ENCODE measurements at places on chromosomes 3 and 15. TPM values are rescaled to one million over a fixed set of nuclear protein-coding genes. Genes with fewer than 3 reads are reported as not detected.
A peak's percentile ranks its signal among the peaks of the same experiment; 100 is the strongest.

DNA sequence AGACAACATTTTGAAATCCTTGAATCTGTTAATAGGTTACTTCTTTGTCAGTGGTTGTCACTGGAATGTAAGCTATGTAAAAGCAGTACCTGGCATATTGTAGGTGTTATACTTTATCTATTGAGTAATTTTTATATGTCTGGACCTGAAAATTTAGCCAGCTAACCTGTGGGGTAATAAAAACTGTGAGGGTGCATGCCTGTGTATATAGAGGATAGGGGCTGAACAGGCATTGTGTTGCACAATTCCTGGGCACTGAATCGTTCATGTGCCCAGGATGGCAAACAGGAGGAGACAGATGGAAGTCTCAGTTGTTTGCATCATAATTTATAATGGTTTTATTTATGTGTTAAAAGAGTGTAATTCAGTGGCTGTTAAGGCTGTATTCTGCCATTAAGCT lies 67.1 kb downstream of the ARMC8 start:
- no peak for DNase-seq

ZPLD1 gene
- total RNA-seq = not detected

RARRES1 gene
- not detected for total RNA-seq

SLC15A2 gene
- 0.69 TPM for total RNA-seq

GRCh38 chr15:92619145-92620101 lies 36.2 kb downstream of the FAM174B start:
- no peak for DNase-seq

MAP1A gene
- 1.2 TPM for total RNA-seq

GRCh38 chr15:99682455-99682854 lies 50.8 kb downstream of the LYSMD4 start:
- DNase-seq = no peak

GRCh38 chr15:63231706-63232105 lies 42.3 kb downstream of the RAB8B start:
- DNase-seq = no peak

- DNase-seq = no peak
Measured at GRCh38 chr3:123773681-123774431, 110.3 kb downstream of the MYLK start.

HCLS1 gene
- 204 TPM for total RNA-seq

DNA sequence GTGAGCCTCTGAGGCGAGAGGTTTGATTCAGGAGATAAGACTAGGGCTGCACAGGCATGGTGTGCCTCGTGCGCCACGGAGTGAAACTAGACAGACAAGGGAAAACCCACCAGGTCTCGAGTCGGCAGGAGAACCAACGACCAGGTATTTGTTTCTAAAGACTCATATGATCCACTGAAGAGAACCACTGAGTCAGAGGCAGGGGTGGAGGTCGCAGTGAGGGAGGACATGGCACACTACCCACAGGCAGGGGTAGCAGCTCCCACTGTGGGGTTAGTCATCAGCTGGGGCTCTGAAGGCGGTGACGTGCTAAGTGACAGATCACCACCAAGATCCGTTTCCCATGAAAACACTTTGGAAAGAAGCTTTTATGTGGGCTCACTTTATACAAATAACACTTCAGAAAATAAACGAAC lies 45.7 kb downstream of the CHSY1 start:
- DNase-seq = peak; percentile 14

HYAL1 gene
- total RNA-seq = not detected

GRCh38 chr15:84654689-84655453 lies 788 bp upstream of the WDR73 start:
- DNase-seq = peak; percentile 87

DNA sequence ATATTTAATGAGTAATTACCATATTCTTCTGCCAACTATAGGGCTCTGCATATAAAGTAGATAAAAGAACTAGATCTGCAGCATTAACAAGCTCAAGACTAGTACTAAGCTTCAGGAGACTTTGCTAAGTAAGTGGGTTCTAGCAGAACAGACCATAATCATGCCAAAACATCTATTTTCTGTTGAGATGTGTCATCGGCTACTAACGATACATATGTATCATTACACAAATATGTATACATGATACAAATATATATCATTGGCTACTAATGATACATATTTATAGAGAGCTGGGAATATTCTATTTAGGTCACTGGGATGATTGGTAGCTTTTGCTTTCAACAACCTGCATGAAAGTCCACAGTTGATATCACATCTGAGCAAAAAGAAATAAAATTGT lies 185.8 kb upstream of the DCBLD2 start:
- DNase-seq = no peak

TOMM70 gene
- 21.6 TPM for total RNA-seq

DNA sequence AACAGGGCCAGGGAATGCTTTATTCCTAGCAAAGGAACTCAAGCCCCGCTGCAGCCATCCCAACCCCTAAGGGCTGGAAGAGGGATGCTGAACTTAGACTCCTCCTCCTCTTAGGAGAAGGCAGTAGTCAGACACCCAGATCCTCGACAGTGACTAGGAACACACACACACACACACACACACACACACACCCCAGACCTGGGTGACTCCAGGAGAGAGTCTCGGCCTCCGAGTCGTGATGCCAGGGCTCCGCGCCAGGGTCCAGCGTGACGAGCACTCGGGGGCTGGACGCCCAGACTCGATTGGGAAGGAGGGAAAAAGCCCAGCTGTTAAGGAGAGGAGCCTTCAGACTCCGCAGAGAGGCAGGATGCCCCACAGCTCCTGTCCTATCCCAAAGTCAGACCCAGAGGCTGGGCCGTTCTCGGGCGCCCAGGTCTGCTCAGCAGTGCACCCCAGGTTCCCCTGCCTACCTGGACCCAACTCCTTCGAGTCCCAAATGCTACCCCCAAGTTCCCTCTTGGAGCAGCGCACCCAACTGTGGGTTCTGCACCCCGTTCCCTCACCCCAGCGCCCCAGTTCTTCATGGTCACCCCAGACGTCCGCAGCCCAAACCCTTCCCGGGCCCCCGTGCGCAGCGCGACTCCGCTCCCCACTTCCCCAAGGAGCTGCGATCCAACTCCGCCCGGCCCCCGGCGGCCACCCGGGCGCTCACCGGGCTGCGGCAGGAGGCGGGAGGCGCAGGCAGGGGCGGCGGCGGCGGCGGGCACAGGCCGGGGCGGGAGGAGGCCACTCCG lies 421 bp downstream of the BMF start:
- DNase-seq = no peak

PRSS50 gene
- total RNA-seq = not detected

GRCh38 chr3:25967385-25967784 lies 177.5 kb downstream of the OXSM start:
- no peak for DNase-seq

C2CD4A gene
- 0.34 TPM for total RNA-seq

DNA sequence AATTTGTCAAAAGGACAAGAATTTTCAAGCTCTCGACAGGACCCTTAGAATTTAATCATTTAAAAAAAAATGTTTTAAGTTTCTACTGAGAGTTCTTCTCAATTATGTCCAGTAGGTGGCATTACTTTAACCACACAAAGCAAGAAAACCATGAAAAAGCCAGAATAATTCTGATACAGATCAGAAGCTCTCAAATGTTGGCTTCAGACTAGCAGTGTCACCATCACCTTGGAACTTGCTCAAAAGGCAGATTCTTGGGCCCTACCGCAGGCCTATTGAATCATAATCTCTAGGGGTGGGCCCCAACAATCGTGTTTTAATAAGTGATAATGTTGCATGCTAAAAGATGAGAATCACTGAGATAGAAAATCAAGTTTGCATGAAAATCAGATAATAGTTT lies 99.5 kb upstream of the KCNMB2 start:
- no peak for DNase-seq

DNA sequence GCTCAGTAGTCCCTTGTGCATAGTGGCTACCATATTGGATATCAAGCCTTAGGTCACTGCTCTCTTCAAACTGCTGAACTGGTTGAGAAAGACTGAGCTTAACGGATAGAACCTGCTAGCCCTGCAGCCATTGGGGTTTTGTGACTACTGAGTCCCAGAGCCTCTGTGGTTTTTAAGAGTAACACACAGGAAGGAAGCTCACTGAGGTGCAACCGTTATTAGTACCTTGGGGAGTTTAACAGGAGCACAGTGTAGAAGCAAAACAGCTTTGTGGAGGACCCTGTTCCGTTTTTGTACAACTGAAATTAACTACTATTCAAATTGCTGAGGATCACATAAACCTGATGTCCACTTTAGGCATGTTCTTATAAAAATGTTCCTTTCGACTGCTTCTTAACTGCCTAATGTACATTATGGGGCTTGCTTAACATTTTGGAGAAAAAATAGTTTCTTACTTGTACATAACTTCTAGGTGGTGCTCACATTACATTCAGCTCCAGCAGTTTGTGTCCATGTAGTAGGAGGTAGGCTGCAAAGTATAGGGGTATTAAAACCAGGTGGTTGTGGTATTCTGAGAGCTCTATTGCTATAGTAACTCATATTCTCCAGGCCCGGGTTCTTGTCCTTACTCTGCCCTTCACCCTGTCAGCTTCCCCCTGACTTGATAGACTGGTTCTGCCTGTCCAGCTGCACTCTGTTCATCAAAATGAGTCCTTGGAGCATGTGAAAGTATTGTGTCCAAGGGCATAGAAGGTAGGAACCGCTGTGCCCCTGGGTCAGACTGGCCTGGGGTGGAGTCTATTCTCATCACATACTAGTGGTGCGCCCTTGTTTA lies 17.3 kb downstream of the PXK start:
- DNase-seq = no peak

- DNase-seq = no peak
Measured at GRCh38 chr15:52069559-52069958, 43.0 kb downstream of the BCL2L10 start.

DNA sequence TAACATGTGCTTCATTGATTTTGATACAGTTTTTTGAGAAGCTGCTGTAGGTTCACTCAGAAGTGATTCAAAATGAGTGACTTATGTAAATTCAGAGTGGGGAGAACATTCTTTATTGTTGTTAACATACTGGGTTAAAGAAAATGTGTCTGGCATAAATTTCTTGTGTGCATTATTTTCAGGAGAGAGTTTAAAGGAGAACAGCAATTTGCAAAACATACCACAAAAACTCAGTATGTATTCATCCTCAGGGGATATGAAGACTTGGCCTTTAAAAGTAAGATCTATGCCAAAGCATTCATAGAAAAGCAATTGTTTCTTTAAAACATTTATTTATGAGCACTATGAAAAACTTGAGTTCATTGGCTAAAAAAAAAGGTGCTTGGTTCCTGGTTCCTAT lies 1089.8 kb downstream of the ROBO2 start:
- DNase-seq = no peak

- DNase-seq = no peak
Measured at GRCh38 chr3:23258110-23258509, 55.0 kb downstream of the UBE2E2 start.

CADPS gene
- not detected for total RNA-seq

- DNase-seq = no peak
Measured at GRCh38 chr3:132037581-132037980, 2.8 kb upstream of the CPNE4 start.

DNA sequence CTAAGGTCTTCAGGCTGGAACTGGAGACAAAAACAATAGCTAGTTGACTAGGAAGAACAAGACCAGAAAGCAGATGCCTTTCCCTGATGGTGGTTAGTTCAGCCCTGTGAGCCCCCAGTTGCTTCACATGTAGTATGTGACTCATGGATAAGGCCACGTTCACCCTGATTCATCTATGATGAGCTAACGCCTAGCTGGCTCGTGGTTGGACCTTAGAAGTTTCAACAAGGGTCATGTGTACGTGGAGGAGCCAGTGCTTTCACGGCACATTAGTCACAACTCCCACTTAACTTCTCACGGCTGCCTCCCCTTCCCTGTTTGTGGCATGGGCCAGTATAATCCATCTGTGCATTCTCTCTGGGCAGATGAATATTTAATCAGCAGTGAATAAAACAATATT lies 20.6 kb downstream of the COL8A1 start:
- no peak for DNase-seq

DNA sequence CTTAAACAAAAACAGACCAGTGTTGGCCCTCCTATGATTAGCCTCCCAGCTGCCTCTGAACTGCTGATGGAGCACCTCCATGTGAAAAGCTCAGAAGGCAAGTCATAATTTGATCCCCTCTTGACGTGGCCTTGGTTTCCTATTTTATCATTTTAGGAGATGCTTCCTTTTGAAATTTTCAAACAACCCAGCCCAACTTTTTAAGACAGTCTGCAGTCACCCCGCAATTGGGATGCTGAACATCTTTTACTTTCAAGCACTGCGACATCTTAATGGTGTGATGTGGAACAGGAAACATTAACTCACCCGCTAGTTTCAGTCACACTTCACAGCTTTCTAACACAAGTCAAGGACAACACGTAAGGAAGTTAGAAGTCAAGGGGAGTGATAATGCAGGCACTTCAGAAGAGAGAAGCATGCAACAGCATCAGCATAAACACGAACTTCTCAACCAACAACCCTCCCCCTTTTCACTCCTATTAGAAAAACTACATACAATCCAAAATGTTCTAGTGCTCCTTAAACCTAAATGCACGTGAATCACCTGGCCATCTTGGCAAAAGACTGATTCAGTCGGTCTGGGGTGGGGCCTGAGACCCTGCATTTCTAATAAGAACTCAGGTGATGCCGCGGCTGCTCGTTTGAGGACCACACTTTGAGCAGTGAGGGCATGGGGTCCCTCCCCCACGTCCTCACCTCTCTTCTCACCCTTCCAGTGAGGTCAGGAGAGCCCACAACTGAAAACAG lies 161.5 kb downstream of the FOXP1 start:
- no peak for DNase-seq

EPHA3 gene
- not detected for total RNA-seq

DNA sequence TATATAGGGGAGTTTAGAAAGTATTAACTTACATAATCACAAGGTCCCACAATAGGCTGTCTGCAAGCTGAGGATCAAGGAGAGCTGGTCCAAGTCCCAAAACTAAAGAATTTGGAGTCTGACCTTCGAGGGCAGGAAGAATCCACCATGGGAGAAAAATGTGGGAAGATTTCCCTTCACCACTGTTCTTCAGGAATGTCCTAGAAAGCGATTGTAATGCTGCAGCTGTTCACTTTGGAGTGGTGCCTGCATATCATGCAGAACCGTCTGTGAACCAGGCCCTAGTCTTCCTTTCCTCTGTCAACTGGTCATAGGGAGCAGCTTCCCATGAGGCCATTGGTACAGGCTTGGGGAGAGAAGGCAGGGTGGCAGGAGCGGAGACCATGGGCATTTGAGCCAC lies 497.9 kb upstream of the ARPP21 start:
- DNase-seq = no peak

GRCh38 chr3:151305060-151305774 lies 11.4 kb downstream of the GPR87 start:
- DNase-seq = no peak

- no peak for DNase-seq
Measured at GRCh38 chr3:136621628-136622027, 130.6 kb downstream of the STAG1 start.

GRCh38 chr3:106850437-106850836 lies 526.8 kb upstream of the CCDC54 start:
- DNase-seq = no peak

Measured in CD4-positive, alpha-beta T cell (primary cell).